ENCODE measurements at places on chromosomes 7 and 10. TPM values are rescaled to one million over a fixed set of nuclear protein-coding genes. Genes with fewer than 3 reads are reported as not detected.

- no peak for DNase-seq
Observed at GRCh38 chr7:7969306-7970236, 975 bp downstream of the GLCCI1 start.

DNA sequence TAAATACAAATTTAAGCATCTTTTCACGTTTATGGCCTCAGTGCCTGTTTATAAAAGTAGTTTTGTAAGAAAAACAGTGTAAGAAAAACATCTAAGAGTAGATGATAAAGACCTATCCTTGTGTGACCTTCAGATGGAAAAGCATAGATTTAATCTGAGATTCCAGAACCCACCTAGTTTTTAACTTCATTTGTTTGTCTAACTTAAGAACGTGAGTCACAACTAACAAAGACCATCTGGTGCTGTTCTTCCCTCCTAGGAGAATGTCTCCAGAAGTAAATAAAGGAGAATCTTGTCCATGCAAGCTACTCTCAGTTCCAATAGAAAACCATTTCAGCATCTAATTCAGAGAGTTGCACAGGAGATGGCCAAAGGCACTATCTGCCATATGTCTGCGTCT lies 265.4 kb upstream of the C7orf33 start:
- DNase-seq: no peak

- no peak for DNase-seq
Observed at GRCh38 chr7:111492234-111492633, 70.1 kb downstream of the IMMP2L start.

ADAM22 gene
- polyA plus RNA-seq: 6.0 TPM

DNA sequence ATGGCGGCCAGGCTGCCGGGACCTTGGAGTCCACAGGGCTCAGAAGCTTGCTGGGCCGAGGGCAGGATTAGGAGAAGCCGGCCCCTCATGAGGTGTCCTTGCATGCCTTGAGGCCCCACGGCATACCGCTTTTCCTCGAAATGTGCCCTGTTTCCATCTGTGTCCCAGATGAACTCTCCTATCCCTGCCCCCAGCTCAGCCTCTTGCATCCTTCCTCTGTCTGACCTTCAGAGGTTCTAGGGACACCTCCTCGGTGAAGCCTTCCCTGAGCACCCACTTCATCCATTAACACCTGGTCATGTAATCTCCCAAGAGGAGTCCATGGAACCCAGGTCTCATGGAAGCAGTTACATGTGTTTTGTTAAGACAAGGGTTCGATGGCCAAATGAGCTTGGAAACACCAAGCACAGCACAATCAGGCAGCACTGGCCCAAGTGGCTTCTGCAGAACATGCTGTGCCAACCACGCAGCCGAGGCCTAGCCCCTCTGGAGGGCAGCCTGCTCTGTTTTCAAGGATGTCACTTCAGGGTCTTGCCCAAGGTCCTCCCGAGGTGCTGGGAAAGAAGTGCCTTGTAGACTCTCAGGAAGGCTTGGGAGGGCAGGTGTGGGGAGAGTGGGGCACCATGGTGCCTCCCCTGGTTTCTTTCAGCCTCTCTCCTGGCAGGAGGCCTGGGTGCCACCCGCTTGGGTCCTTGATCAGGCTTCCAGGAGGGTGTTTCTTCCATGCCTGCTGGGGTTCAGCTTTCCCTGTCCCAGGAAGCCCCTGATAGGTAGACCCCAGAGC lies 124.3 kb downstream of the NEURL1 start:
- DNase-seq: no peak

DNA sequence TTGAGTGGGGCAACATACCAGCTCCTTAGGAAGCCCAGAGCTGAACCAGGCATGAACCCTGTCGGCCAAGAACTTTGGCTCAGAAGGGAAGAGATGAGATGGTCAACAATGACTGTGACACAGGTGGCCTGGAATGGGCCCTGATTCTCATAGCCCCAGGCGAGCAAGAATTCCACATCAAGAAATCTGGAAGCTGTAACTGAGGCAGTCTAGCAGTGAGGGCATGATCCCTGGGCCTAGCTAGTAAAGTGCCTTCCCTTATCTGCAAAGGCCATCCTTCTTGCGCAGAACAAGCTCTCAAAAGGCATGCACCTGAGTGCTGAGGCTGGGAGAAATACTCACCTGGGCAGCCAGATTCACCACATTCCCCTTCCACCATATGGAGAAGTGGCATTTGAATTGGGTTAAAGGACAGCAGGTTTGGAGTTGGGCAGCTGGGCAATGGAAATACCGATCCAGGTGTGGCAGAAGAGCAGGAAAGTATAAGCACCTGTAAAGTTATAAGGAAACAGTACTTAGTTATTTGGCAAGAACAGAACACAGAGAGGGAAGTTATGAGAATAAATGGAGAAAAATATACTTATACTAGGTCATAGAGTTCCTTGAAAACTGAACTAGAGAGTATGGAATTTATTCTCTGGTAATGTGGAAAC lies 78.6 kb upstream of the CAPZA2 start:
- no peak for DNase-seq

PTPRZ1 gene
- not detected for polyA plus RNA-seq

GRCh38 chr10:98456043-98456570 lies 9.4 kb upstream of the HPS1 start:
- DNase-seq: no peak

- no peak for DNase-seq
Observed at GRCh38 chr7:101891936-101892640, 74.7 kb downstream of the CUX1 start.

PRXL2A gene
- polyA plus RNA-seq: 11.6 TPM

- no peak for DNase-seq
Observed at GRCh38 chr10:5484205-5484604, 15.2 kb downstream of the CALML5 start.

- no peak for DNase-seq
Observed at GRCh38 chr10:48651293-48651692, 33.4 kb upstream of the WDFY4 start.

- DNase-seq: no peak
Observed at GRCh38 chr7:94298943-94299342, 95.8 kb upstream of the COL1A2 start.

SCIN gene
- polyA plus RNA-seq: 1.2 TPM

GRCh38 chr7:81190997-81191768 lies 272.3 kb upstream of the SEMA3C start:
- no peak for DNase-seq

DNA sequence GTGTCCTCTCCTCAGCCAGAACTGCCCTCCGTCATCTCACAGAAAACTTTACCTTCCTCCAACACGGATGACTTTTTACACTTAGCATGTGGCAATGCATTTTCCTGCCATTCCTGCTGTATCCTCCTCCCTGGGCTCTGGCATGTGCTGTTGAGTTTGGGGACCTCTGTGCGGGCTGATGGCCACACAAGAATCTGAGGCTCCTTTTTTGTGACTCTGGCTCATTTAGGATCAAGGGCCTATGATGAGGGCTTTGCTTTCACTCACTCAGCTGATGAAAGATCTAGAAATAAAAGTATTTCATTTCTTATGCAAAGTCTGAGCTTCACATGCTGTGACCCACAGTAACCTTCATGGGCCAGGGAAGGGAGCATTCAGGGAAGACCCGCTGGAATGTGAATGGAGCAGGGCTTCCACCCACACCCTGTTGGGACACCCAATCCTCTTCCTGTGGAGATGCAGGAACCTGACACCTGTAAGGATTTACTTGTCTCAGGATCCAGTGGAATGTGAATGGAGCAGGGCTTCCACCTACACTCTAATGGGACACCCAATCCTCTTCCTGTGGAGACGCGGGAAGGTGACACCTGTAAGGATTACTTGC lies 500.3 kb upstream of the MKI67 start:
- DNase-seq: no peak

SEMA4G gene
- 0.16 TPM for polyA plus RNA-seq

Measured in GM12878 (cell line).